ENCODE measurements at places on chromosomes 5 and 9. TPM values are rescaled to one million over a fixed set of nuclear protein-coding genes. Genes with fewer than 3 reads are reported as not detected.

CA9 gene
- 0.86 TPM for total RNA-seq

OCLN gene
- 0.26 TPM for total RNA-seq

TEK gene
- total RNA-seq, result 15.6 TPM

STOML2 gene
- total RNA-seq, result 123 TPM

GPX3 gene
- 14.9 TPM for total RNA-seq

ARSI gene
- total RNA-seq, result 16.3 TPM
